ENCODE measurements at places on chromosomes 7 and 10.

- no peaks in the 10 kb centered on the region for H3K36me3 ChIP-seq
- no peaks in the 10 kb centered on the region for H3K27me3 ChIP-seq
- H3K4me3 ChIP-seq: no peak overlapping the region
- no peak for DNase-seq
- no peak overlapping the region for H3K27ac ChIP-seq
Measured at GRCh38 chr10:83605783-83606630, 533.3 kb upstream of the GHITM start.

DNA sequence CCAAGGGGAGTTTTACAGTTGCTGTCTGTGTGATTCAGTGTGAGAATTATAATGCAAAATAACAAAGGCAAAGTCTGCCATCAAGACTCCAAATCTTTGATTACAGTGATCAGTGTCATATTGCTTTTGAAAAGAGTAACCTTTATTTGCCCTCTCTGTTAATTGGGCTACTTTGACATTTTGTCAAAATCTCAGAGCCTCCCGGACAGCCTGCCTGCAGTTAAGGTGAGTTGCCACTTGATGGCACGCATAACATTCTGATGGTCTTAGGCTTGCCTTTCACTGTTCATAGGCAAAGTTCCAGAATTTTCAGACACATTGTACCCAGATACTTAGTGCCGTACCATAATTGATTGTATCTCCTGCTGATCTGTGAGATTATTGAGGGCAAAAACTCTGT lies 253.5 kb downstream of the ABCA13 start:
- DNase-seq: no peak
- H3K36me3 ChIP-seq: no peaks in the 10 kb centered on the region
- no peak overlapping the region for H3K4me3 ChIP-seq
- H3K27ac ChIP-seq: no peak overlapping the region
- H3K27me3 ChIP-seq: no peaks in the 10 kb centered on the region

DNA sequence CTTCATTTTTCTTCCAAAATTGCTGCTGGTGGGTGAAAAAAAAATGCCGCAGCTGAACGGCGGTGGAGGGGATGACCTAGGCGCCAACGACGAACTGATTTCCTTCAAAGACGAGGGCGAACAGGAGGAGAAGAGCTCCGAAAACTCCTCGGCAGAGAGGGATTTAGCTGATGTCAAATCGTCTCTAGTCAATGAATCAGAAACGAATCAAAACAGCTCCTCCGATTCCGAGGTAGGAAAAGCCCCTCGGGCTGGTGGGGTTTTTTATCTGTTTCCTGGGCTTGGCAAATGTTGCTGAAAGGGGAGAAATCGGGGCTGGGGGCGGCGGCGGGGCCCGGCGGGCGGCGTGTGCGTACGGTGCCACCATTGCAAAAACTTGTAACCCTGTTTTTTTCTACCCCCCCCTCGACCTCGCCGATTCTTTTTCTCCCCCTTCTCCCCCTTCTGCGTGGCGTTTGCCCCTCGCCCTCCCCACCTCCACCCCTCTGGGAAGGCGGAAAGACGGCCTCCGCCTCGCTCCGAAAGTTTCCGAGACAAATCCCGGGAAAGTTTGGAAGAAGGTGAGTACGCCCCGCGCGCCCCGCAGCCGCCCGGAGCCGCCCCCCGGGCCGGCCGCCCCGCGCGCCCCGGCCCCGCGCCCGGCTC lies 789 bp downstream of the TCF7L2 start:
- peaks cover 22% of the 10 kb centered on the region for H3K4me1 ChIP-seq
- peak overlapping the region; percentile 95 for H3K27ac ChIP-seq
- H3K27me3 ChIP-seq: peaks cover 5% of the 10 kb centered on the region
- peak overlapping the region; percentile 97 for H3K4me3 ChIP-seq
- H3K36me3 ChIP-seq: peaks cover 15% of the 10 kb centered on the region

DNA sequence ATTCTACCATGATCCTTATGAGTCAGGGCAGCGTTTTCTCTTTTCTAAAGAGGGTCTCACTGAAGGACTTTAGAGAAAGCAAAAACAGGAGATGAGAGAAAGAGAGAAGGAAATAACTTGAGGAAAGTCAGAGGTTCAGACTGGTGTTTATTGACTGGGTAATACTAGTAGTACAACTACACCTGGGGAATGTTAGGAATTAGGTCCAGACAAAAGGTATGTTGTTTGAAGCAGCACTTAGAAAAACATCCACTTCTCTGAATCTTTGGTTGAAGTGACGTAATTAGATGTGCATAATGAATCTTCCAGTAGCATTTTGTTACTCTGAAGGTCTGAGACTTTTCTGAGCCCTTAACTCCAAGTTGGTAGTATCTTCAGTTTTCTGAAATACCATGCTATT lies 380.3 kb upstream of the LRGUK start:
- H3K27me3 ChIP-seq: no peaks in the 10 kb centered on the region
- H3K27ac ChIP-seq: no peak overlapping the region
- H3K4me1 ChIP-seq: no peaks in the 10 kb centered on the region
- no peak overlapping the region for H3K4me3 ChIP-seq
- no peak for DNase-seq
- no peaks in the 10 kb centered on the region for H3K36me3 ChIP-seq

DNA sequence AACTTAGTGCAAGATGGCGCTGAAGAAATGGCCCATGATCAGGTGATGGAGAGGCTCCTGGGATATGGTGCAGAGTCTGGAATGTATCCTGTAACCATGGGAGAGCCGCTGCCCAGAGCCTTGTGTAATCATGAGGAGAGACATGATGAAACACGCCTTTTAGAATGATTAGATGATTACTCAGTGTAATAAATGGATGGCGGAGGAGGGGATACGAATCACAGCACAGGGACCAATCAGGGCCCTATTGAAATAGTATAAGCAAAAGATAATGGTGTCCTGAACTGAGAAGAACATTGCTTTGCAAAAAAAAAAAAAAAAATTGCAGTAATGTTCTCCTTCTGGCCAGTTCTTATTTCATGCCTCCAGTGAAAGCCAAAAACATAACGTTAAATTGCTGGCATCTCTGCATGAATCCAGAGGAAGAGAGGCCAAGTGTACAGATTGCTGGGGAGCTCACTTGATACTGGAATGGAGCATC lies 668.5 kb upstream of the AUTS2 start:
- no peaks in the 10 kb centered on the region for H3K27me3 ChIP-seq
- no peak overlapping the region for H3K4me3 ChIP-seq
- no peaks in the 10 kb centered on the region for H3K4me1 ChIP-seq
- H3K27ac ChIP-seq: no peak overlapping the region

DNA sequence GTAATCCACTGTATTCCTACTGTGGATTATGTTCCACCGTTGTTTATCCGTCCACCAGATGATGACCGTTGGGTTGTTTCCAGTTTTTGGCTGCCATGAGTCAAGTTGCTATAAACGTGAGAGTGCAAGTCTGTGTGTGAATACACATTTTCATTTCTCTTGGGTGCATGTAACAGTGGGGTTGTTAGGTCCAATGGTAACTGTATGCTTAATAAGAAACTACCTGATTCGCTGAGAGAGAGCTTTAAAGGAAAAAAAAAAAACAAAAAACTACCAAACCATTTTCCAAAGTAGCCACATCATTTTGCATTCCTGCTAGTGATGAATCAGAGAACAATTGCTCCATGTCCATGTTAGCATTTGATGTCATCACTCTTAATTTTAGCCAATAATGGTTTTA lies 15.9 kb downstream of the UBN2 start:
- H3K4me1 ChIP-seq: peaks cover 10% of the 10 kb centered on the region
- H3K36me3 ChIP-seq: peaks cover 36% of the 10 kb centered on the region
- no peaks in the 10 kb centered on the region for H3K27me3 ChIP-seq
- H3K4me3 ChIP-seq: no peak overlapping the region
- DNase-seq: no peak

DNA sequence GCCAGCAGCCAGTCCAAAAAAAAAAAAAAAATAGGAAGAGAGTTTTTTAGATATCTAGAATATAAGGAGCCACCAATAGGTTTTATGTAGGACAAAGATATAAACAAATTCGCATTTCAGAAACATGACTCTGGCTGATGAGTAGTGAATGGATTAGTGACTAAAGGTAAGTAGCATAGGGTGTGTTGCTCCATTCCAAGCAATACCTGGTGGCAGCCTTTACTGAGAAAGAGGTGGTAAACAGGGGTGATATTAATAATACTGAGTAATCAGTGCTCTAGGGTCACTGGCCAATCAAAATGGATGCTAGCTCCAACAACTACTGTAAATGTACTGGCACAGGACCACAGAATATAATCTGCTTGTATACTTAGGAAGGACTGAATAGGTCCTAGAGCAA lies 45.5 kb upstream of the RAB11FIP2 start:
- no peaks in the 10 kb centered on the region for H3K4me1 ChIP-seq
- H3K4me3 ChIP-seq: no peak overlapping the region
- no peaks in the 10 kb centered on the region for H3K27me3 ChIP-seq
- H3K36me3 ChIP-seq: no peaks in the 10 kb centered on the region
- H3K27ac ChIP-seq: no peak overlapping the region

DNA sequence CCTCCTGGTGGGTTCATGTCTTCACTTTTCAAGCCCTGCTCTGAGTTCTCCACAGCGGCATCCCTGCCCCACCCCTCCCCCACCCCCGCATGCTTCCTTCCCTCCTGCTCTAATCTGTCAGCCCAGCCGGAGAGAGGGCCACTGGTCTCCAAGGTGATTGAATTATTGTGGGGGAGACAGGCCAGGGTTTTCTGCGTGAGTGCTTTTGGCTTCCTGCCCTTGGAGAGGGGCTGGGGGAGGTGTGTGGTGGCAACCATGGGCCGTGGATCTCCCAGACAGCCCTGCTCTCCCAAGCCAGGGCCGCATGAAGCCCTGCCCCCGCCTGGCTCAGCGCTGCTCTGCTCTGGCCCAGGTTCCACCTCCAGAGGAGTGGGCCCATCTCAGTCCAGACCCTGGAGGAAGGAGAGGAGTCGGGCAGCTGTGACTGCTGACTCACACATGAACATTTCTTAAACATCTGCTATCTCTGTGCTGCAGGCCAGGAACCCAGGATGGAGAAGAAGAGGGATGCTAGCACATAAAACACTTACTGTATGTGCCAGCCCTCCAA lies 109.9 kb downstream of the ZMIZ1 start:
- no peak overlapping the region for H3K4me3 ChIP-seq
- no peaks in the 10 kb centered on the region for H3K27me3 ChIP-seq
- H3K4me1 ChIP-seq: no peaks in the 10 kb centered on the region
- H3K36me3 ChIP-seq: no peaks in the 10 kb centered on the region
- no peak for DNase-seq

DNA sequence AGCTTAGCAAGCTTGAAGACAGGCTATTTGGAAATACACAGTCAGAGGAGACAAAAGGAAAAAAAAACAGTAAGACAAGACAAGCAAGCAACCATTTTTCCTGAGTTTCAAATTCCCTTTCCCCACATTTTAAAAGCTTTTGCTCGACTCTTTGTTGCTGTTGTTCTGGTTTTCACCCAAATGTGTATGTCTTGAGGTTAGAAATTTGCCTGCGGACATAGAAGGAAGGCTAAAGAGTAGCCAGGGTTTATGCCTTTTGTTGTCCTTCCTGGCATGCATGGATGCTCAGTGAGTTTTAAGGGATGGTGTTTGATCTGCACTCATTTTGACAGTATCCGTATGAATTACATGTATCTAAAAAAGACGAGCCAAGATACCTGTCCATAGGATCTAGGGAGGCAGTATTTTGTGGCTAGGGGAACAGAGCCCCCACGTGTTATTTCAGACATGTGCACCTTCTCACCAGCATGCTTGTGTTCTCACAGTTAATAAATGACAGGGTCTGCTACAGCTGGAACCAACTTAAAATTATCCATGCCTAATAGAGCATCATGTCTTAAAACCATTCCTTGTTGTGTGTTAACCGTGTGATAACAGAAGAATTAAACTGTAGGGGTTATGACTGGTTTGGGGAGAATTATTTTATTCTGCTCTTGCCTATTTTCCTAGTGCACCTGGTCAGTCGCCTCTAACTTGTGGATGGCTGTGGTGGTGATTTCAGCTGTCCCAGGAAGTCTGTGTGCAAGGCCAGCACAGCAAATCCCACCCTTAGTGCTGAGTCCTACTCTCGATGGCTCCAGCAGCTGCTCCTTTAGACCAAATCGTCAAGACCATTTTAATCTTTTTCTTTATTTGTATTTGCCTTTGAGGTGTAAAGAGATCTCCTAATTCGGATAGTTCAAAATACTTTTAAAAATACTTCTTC lies 9.1 kb downstream of the WIPF3 start:
- H3K27me3 ChIP-seq: peaks cover 23% of the 10 kb centered on the region
- H3K4me3 ChIP-seq: no peak overlapping the region
- no peaks in the 10 kb centered on the region for H3K36me3 ChIP-seq
- DNase-seq: no peak
- H3K27ac ChIP-seq: no peak overlapping the region

- H3K36me3 ChIP-seq: no peaks in the 10 kb centered on the region
- H3K4me3 ChIP-seq: no peak overlapping the region
- no peak for DNase-seq
- peaks cover 17% of the 10 kb centered on the region for H3K27me3 ChIP-seq
Measured at GRCh38 chr7:69665369-69665768, 67.1 kb downstream of the AUTS2 start.

- H3K27ac ChIP-seq: no peak overlapping the region
- DNase-seq: no peak
- no peak overlapping the region for H3K4me3 ChIP-seq
- no peaks in the 10 kb centered on the region for H3K36me3 ChIP-seq
- H3K27me3 ChIP-seq: peaks cover 13% of the 10 kb centered on the region
Measured at GRCh38 chr7:106538638-106539037, 122.3 kb downstream of the CCDC71L start.

GRCh38 chr7:84336303-84336702 lies 141.7 kb upstream of the SEMA3A start:
- no peaks in the 10 kb centered on the region for H3K4me1 ChIP-seq
- DNase-seq: no peak
- H3K27me3 ChIP-seq: no peaks in the 10 kb centered on the region
- H3K36me3 ChIP-seq: no peaks in the 10 kb centered on the region
- H3K4me3 ChIP-seq: no peak overlapping the region
- H3K27ac ChIP-seq: no peak overlapping the region

DNA sequence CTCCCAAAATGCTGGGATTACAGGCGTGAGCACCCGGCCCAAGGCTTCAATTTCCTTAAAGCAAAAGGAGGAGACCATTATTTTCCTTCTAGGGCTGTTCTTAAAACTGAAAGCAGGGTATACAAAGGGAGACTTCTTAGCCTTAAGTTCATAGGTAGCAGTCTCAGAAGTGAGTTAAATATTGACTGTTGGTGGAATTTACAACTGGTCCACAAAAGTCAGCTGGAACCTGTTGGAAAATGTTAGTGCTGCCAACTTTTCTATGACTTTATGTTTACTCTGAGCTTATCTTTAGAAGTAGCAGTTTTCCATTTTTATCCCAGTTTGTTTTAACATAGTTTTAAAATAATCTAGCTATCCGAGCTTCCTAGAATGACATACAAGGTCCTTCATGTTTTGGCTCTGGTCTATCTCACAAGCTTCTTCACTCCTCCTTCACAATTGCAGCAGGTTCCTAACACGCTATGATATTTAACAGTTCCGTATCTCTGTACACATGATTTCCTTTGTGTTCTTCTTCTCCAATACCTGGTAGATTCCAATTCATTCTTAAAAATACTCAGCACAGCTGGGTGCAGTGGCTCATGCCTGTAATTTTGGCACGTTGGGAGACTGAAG lies 3.3 kb downstream of the SLC26A3 start:
- H3K27ac ChIP-seq: no peak overlapping the region
- no peak for DNase-seq
- no peaks in the 10 kb centered on the region for H3K36me3 ChIP-seq
- H3K27me3 ChIP-seq: peaks cover 5% of the 10 kb centered on the region
- no peak overlapping the region for H3K4me3 ChIP-seq
- H3K4me1 ChIP-seq: no peaks in the 10 kb centered on the region

Measured in effector memory CD8-positive, alpha-beta T cell (primary cell).